Peyer's patch (tissue), 4 donors: ENCODE measurements at places on chromosomes 11 and 22.

- DNase-seq: no peak
Measured at GRCh38 chr22:28887725-28888459, 4.5 kb downstream of the ZNRF3 start.

- no peak for DNase-seq
Measured at GRCh38 chr11:131025421-131026125, 109.3 kb upstream of the SNX19 start.

GRCh38 chr11:73524774-73525173, 73.1 kb downstream of the FAM168A start:
- DNase-seq: no peak

- peak; percentile 30 for DNase-seq
Measured at GRCh38 chr11:2213384-2213842, 41.8 kb upstream of the TH start.

DNA sequence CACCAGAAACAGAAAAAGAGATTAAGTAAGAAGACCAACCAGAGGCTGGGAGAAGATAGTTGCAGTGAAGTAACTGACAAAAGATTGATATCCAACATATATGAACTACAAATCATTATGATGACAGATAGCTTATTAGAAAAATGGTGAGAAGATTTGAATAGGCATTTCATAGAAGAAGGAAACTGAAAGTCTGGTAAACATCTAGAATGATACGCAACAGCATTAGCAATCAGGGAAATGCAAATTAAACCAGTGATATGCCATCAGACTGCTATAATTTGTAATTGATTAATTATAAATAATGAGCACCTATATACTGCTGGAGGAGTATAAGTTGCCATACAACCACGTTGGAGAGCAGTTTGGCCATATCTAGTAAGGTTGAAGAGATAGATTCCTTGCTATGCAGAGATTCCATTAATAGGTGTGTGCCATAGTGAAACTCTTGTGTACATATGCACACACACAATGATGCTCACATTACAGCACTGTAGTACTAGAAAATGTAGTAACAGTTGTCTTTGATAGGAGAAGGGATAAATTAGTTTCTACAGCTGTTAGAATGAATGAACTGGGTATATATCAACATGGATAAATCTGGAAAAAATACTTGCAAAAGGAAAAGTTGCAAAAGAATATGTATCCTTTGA, 20.5 kb downstream of the RNF169 start:
- DNase-seq: no peak

- peak; percentile 43 for DNase-seq
Measured at GRCh38 chr11:1150769-1151365, 6.9 kb upstream of the MUC5AC start.

DNA sequence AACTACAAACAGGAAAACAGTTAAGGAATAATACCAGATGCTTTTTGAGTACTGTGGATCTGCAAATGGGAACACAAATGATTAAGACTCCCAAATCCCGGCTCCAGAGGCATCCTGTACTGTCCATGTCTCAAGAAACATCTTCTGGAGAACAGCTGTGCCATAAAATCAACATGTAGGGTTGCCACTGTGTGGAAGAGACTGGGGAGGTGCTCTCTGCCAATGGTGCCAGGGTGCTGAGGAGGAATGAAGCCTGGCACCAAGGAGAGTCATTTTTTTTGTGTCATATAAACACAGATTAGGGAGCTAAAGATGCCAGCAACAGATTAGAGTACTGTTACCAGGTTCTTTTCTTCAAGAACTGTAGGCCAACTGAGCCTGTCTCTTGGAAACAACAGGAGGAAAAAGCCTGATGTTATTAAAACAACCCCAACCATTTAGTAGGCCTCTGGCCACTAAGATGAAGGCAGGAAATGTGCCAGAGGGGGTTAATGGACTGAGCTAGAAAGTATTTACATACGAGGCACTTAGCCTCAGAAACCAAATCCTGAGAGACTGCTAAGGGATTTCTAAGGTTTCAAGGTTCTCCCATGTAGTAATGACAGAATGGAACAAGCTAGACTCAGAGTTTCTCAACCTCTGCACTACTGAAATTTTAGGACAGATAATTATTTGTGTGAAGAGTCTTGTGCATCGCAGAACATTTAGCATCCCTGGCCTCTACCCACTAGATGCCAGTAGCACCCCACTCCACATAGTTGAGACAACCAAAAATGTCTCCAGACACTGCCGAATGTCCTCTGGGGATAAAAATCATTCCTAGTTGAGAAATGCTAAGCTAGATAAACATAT, 54.6 kb upstream of the CHRM4 start:
- no peak for DNase-seq

GRCh38 chr11:100203789-100204188, 483.3 kb upstream of the ARHGAP42 start:
- no peak for DNase-seq

GRCh38 chr11:128232588-128232987, 354.8 kb downstream of the ETS1 start:
- no peak for DNase-seq

GRCh38 chr11:35594680-35595079, 23.6 kb upstream of the FJX1 start:
- no peak for DNase-seq

DNA sequence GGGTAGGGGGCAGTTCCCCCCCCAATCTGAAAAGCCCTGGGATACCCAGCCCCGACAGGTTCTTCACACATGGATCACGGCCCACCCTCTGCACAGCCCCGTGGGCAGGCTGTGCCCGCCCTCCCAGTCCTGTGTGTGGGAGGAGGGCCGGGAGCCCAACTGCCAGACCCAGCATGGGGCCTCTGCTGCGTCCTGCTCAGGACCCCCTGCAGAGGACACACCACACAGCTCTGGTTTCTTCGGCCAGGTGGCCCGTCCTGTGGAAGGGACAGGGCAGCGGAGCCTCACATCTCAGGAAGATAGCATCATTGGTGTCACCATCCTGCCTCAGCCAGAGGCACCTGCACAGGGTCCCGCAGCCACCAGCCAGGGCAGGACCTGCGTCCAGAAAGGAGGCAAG, 396.0 kb downstream of the TBC1D22A start:
- no peak for DNase-seq

DNA sequence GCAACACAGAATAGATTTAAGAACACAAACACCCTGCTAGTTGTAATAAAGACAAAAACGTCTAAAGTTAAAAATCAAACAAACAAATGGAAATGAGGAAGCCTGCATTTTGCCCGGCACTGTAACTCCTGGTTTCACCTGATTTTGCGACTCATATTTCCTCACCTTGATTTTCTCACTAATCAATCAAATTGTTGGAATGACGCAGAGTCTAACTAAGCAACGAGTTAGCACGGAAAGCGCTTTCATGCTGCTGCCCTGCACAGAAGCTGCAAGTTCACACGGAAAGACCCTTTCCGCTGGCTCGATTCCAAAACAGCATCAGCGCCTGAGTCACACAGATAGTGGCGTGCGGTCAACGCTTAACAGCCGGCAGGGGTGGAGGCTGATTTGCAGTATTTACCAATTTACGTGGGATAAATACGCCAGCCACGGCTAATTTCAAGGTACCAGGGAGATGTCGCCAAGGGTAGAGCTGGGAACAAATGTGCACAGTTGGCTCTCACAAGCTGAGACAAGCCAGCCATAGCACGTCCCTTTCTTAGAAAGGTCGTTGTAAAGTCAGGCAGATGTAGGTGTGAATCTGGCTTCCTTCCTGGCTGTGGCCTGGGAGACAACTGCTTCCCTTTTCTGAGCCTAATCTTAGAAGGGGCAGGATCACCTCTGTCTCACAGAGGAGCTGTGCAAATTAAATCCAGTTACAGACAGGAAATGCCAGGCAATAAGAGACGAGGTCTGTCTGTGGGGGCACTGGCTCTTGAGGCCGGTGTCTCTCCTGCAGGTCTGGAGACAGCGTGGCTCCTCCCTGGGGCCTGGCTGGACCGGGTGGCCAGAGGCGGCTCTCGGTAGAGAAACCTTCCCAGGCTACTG, 76.9 kb upstream of the TTLL12 start:
- DNase-seq: peak; percentile 64

DNA sequence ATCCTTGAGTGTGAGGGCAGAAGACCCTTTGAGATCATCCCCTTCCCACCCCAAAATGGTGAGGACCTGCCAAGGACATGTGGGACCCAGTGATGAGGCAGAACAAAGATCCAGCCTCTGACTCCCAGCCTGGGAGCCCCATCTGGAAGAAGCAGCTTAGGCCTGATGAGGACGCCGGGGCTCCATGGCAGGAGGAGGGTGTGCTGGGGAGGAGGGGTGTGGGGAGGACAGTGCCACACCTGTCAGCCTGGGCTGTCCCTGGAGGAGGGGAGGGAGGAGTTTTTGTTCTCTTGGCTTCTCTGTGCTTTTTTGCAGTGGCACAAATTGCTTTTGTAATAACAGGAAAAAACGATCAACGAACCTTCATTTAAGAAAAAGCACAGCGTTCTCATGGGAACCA, 44.4 kb upstream of the DAGLA start:
- no peak for DNase-seq

- DNase-seq: no peak
Measured at GRCh38 chr11:120974965-120975364, 48.9 kb upstream of the TBCEL start.

- no peak for DNase-seq
Measured at GRCh38 chr11:17673951-17674350, 45.4 kb upstream of the MYOD1 start.

- no peak for DNase-seq
Measured at GRCh38 chr11:93813974-93814373, 29.9 kb downstream of the MED17 start.

DNA sequence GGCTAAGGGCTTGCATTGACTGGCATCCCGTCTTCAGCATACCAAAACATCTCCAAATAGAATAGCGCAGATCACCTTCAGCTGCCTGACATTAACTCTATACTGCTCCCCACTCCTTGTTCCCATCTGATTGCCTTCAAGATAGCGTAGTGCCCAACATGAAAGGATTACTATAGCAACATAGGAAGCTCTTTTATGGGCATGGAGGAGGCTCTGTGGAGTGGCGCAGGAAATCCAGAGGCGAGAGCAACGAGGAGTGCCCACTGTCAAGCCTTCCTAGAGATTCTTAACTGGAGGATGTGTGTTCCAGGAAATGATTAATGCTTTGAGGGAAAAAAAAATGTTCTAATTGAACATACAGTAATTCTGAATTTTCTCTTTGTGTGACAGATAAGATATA, 213.3 kb downstream of the CADM1 start:
- DNase-seq: no peak

- DNase-seq: no peak
Measured at GRCh38 chr11:122758974-122759373, 79.3 kb upstream of the CRTAM start.

DNA sequence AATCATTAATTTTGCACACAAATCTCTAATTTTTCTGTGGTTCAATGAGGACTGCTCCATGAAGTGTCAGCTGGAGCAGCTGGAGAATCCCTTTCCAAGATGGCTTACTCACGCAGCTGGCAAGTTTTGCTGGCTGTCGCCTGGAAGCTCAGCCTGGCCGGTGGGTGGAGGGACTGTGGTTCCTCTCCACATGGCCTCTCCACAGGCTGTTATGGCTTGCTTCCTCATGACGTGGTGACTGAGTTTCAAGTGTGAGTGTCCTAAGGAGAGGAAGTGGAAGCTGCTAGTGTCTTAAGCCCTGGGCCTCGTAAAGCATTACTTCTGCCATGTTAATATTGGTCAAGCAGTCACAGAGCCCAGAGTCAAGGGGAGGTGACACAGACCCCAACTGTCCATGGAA, 14.0 kb upstream of the NRIP3 start:
- DNase-seq: no peak

- DNase-seq: no peak
Measured at GRCh38 chr11:78567209-78567608, 7.5 kb downstream of the NARS2 start.

DNA sequence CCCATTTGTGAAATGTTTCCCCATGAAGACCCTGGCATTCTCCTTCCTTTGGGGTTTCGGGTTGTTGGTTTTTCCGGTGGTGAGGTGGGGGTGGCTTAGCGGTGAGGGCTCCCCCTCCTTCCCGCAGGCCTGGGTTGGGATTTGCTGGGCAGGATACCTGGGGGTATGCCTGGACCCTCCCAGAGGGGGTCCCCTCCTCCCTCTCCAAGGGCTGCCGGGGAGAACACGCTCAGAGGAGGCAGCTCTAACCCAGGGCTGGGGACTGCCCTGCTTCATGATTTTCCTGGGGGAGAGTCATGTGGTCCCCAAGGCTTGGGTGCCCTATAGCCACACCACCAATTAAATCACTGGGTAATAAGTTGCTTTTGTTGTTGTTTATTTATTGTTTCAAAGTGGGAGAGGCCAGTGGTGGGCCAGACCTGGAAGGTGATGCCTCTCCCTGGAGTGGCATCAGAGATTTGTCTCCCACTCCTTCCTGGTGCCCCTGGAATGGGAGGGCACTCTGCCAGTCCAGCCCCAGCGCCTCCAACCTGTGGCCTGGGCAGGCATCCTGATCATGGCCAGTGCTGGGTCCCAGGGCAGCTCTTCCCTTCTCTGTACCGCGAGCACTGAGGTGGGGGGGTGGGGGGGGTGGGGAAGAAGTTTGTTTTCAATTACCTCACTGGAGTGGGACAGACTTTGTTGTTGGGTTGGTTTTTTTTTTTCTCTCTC, 1.3 kb upstream of the CLCF1 start:
- no peak for DNase-seq

DNA sequence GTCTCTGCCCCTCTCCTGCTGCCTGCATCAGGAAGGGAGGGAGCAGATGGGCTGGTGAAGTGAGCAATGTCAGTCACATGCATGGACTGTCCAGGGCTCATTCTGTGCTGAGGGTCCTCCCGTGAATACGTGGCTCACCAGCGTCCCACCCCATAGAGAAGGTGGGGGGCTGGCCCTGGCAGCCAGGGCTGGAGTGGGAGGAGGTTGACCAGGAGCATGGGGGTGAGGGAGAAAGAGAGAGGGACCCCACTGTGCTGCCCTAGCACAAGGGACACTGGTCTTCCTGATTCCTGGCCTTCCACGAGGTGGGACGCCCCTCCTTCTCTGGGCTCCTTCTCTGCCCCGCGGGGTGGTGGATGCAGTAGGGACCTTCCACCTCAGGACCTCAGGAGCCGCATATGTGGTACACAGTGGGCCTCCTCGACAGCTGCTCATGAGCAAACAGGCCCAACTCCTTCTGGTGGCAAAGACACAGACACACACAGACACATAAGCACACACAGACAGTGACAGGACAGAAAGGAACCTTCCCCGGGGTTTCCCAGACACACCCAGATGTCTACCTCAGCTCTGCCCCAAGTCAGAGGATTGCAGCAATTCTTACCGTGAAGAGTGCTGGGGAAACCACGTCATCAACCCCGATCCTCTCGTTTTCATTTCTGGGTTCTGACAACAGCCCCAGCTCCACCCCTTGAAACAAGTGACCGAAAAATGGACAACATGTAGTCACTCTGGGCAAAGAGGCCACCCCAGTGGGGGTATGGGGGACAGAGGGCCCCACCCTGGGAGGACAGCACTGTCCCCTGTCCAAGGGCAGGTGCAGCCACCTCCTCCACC, 3.6 kb upstream of the APOBEC3A start:
- DNase-seq: no peak

GRCh38 chr22:40039482-40040115, 44.8 kb downstream of the FAM83F start:
- no peak for DNase-seq

- DNase-seq: no peak
Measured at GRCh38 chr11:91156041-91156440, 933.2 kb upstream of the CHORDC1 start.
